HepG2 (cell line): ENCODE measurements at places on chromosomes 11 and 22.
A peak's percentile ranks its signal among the peaks of the same experiment; 100 is the strongest.

DNA sequence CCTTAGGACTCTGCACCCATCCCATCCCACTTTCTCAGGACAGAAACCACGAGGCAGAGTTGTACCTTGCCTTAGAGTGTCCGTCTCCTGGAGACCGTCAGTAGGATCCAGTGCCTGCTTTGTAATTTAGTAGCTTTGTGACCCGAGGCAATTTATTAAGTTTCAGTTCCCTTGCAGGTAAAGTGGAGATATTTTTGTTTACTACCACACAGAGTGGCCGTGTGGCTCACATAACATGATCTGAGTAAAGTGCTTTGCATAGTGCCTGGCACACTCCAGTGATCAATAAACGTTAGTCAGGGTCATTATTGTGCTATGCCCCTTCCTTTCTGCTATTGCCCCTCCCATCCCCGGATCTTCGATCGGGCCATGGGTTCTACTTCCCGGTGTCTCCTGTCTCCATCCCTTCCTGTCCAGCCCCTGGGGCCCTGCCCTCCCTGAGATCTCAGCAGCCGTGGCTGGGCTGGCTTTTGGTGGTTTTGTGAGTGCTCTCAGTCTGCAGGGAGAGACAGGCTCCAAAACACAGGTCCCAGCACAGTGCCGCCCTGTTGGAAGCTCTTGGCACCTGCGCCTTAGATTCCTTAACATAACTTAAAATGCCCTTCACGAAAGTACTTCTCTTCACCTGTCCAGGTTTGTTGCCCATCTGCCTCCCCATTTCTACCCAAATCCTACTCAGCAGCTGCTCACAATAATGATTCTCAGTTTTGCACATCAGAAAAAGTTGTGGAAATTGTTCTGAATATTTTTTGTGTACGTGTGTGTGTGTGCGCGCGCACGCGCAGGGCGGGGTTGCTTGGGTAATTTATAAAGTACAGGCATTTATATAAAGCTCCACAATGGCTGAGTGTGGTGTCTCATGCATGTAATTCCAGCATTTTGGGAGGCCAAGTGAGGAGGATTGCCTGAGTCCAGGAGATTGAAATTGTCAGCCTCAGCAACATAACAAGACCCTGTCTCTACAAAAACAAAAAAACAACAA is 753.7 kb downstream of the NTM start:
- no peaks in the 10 kb centered on the region for H3K36me3 ChIP-seq
- H3K27ac ChIP-seq: no peak overlapping the region
- DNase-seq: no peak
- H3K27me3 ChIP-seq: 0 out of 3 replicates have a peak, but pooled peaks cover 2% of the 10 kb centered on the region
- no peak overlapping the region for H3K4me3 ChIP-seq

DNA sequence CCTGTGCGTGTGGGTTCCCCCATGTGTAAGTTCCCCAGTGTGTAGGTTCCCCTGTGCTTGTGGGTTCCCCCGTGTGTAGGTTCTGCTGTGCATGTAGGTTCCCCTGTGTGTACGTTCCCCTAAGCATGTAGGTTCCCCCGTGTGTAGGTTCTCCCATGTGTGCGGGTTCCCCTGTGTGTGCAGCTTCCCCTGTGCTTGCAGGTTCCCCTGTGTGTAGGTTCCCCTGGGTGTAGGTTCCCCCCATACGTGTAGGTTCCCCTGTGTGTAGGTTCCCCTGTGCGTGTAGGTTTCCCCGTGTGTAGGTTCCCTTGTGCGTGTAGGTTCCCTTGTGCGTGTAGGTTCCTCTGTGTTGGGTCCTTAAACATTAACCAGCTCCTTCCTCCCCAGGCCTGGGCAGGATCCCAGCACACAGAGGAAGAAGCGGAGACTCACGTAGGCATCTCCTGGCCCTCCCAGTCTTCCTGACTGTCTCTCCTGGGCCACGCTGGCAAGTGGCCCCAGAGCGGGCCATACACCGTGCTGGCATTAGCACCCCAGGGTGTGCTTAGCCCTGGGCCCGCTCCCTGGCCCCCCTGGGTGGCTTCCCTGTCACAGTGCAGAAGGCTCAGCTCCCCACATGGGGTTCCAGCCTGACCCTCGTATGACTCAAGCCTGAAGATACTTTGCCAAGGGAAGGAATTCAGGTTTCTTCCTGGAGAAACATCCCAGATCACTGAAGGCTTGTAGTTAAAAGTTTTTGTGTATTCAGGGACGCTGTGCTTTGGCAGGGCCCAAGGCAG is 2.8 kb upstream of the GRAMD4 start:
- H3K27me3 ChIP-seq: no peaks in the 10 kb centered on the region
- no peak for DNase-seq
- no peaks in the 10 kb centered on the region for H3K36me3 ChIP-seq

- H3K27ac ChIP-seq: no peak overlapping the region
- no peak for DNase-seq
- peaks cover 32% of the 10 kb centered on the region for H3K4me1 ChIP-seq
- H3K36me3 ChIP-seq: no peaks in the 10 kb centered on the region; the same call in 2 of the 3 replicates
- no peak overlapping the region for H3K4me3 ChIP-seq
These were observed 53.8 kb downstream of the PACS1 start for GRCh38 chr11:66123902-66124301.

GRCh38 chr11:86069408-86070101 is 671 bp upstream of the PICALM start:
- peak overlapping the region; percentile 99 for H3K4me3 ChIP-seq
- H3K27me3 ChIP-seq: no peaks in the 10 kb centered on the region

DNA sequence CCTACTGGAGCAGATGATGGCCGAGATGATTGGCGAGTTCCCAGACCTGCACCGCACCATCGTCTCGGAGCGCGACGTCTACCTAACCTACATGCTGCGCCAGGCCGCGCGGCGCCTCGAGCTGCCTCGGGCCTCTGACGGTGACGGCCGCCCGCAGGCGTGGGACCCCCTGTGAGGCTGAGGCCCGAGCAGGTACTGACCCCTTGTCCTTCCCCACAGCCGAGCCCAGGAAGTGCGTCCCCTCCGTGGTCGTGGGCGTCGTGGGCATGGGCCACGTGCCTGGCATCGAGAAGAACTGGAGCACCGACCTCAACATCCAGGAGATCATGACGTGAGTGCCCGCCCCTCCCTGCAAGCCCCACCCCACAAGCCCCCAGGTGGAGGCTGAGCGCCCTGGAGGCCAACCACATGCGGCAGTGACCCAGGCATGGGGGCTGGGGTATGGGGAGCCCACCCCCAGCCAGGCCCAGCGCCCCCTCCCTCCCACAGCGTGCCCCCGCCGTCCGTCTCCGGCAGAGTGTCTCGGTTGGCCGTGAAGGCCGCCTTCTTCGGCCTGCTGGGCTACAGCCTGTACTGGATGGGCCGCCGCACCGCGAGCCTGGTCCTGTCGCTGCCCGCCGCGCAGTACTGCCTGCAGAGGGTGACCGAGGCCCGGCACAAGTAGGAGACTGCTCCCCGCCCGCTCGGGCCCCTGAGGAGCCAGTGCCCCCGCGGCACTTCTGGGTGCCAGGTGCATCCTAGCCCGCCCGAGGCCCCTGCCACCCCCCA is 2.8 kb upstream of the SELENOO start:
- H3K4me3 ChIP-seq: no peak overlapping the region
- H3K27ac ChIP-seq: no peak overlapping the region
- H3K36me3 ChIP-seq: peaks cover 18% of the 10 kb centered on the region; the same call in 2 of the 3 replicates
- H3K4me1 ChIP-seq: peaks cover 23% of the 10 kb centered on the region

GRCh38 chr22:41315586-41315985 is 14.3 kb downstream of the ZC3H7B start:
- H3K4me1 ChIP-seq: no peaks in the 10 kb centered on the region
- DNase-seq: no peak
- no peaks in the 10 kb centered on the region for H3K27me3 ChIP-seq
- no peak overlapping the region for H3K4me3 ChIP-seq
- H3K36me3 ChIP-seq: peaks cover 12% of the 10 kb centered on the region; the same call in 2 of the 3 replicates
- H3K27ac ChIP-seq: no peak overlapping the region

GRCh38 chr11:13927481-13927880 is 35.0 kb upstream of the SPON1 start:
- H3K27me3 ChIP-seq: no peaks in the 10 kb centered on the region
- H3K4me3 ChIP-seq: no peak overlapping the region
- H3K27ac ChIP-seq: no peak overlapping the region
- no peak for DNase-seq
- no peaks in the 10 kb centered on the region for H3K36me3 ChIP-seq
